Fibroblast of mammary gland (primary cell): ENCODE measurements at places on chromosomes 13 and 19.

GRCh38 chr13:27211771-27212364 lies 39.5 kb upstream of the RPL21 start:
- DNase-seq, result peak; percentile 88

- peak; percentile 33 for DNase-seq
These were observed 9.6 kb downstream of the CEBPA start for GRCh38 chr19:33292595-33293254.

DNA sequence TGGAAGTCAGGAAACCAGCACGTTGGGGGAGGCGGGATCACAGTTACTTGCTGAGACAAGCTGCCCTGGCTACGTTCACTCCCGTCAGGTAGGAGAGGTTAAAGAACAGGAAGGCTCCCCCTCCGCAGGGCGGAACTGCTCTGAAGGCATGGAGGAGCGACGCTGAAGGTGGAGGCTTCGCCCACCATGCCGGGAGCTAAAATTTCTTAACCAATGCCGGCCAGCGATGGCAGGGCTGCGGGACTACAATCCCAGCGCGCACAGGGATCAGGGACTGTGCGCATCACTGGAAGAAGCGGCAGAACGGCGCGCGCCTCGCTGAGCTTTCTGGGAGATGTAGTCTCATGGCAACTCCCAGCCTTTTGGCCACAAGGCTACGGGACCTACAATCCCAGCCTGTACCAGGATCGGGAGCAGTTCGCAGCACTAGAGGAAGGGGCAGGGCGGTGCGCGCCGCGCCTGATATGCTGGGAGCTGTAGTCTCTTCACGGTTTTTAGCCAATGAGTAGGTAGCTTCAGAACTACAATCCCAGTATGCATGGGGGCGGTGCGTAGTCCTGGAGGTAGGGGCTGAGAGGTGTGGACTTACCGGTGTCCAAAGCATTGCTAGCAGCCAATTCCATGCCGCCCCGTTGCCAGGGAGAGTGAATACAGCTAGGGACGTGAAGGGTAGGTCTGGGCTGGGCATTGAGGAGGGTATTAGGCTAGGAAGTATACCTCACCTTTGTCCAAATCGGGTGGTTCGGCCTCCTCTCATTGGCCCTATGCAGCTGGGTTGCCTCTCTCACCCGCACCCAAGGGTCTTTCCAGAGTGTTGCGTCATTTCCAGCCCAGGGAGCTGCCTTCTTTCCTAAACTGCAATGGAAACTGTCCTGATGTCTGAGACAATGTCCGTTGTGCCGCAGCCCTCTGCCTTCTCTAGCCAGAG lies 12.8 kb upstream of the ZNF682 start:
- DNase-seq, result peak; percentile 96

DNA sequence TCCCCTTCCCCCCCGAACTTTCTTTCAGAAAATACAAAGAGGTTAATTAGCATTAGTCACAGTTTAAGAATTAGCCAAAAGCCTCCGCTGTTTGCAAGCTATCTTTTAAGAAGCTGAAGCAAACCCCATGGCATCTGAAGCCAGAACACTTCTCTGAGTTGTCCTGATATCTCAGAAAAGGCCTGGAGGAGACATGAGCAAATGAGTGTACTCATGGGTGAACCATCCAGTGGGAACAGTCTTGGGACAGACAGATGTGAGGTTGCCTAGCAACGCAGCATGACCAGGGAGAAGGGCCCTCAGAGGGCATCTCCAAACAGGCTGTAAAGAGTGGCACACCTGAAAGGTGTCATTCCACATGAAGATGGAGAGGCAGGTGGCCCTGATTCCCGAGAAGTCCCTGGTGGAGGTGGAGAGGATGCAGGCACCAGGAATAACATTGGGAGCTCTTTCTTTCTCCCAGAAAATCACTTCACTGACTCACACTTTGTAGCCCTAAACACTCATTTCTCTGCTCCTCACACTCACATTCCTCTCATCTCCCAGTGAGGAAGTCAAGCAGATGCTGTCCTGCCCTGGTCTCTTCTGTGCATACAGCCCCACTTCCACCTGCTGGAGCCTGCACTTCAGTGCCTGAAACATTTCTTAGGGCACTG lies 87.0 kb upstream of the TSHZ3 start:
- DNase-seq, result peak; percentile 38

DNA sequence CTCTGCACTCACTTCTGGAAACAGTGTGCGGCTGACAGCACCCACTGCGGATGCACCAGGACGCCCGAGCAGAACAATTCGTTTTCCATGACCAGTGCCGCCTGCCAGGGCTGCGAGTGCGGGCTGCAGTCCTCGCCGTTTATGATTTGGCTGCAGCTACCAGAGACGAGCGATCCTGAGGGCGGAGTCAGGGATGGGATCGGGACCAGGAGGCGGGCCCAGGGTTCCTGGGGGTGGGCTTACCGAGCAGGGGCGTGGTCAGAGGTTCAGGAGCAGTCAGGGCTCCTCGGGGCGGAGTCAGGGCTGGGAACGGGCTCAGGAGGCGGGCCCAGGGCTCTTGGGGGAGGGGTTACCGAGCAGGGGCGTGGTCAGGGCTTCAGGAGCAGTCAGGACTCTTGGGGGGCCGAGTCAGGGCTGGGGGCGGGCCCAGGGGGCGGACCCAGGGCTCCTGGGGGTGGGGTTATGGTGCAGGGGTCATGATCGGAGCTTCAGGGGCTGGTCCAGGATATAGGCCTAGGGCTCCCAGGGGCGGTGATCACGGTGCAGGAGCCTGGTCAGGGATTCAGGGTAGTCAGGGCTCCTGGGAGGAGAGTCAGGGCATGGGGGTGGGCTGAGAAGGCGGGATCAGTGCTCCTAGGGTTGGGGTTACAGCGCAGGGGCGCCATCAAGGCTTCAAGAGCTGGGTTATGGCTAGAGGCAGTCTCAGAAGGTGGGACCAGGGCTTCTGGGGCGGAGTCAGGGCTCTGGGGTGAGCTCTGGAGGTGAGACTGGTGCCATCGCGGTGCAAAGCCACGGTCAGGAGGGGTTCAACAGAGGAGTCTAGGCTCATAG lies 1.7 kb downstream of the KLK4 start:
- peak; percentile 44 for DNase-seq

- DNase-seq, result no peak
These were observed 123.5 kb downstream of the KCTD12 start for GRCh38 chr13:76762721-76763120.

GRCh38 chr13:79483086-79483706 lies 2.2 kb downstream of the NDFIP2 start:
- peak; percentile 32 for DNase-seq

- no peak for DNase-seq
These were observed 581 bp downstream of the RPL18 start for GRCh38 chr19:48618278-48618915.

- no peak for DNase-seq
These were observed at the start of gene TEKTIP1 for GRCh38 chr19:3538965-3539755. TEKTIP1 (plus strand) TSS chr19:3539174; CDS start chr19:3539178, 4 bp downstream.

GRCh38 chr13:27968316-27969081 lies 616 bp downstream of the CDX2 start:
- DNase-seq, result no peak
